RCC 7860 (cell line): ENCODE measurements at places on chromosomes 13 and 19.
A peak's percentile ranks its signal among the peaks of the same experiment; 100 is the strongest.

GRCh38 chr19:41095703-41096102 lies 7.5 kb downstream of the CYP2A13 start:
- no peak for DNase-seq

DNA sequence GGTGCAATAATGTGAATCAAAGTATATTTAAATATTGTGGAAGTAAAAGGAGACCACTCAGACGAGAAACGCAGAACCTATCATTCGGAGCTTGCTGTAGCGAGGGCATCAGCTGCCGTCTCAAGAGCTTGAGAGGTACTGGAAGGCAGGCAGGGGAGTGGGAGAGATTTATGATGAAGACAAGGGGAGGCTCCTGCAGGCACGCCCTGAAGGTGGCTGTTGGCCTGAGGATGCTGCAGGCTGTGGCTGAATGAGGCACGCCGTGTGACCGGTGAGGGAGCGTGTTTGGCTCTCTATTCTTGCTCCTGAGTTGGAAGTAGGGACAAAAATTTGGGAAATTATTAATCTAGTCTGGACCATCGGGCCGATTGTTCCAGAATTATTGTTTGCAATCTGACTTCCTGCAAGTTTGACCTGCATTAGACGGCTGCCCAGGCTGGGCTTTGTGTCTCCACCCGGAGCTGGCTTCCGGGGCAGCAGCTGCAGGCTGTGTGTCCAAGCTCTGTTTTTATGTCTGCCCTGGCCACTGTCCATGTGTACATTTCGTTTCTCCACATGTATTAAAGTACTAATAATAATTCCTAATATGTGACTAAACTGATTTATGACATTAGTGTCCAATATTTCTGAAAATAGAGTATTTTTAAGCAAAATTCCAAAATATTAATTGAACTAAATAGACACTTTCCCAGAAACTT lies 91.1 kb upstream of the ANKRD10 start:
- no peak for DNase-seq

- no peak for DNase-seq
These were observed 217.1 kb downstream of the COL4A1 start for GRCh38 chr13:110089815-110090214.

DNA sequence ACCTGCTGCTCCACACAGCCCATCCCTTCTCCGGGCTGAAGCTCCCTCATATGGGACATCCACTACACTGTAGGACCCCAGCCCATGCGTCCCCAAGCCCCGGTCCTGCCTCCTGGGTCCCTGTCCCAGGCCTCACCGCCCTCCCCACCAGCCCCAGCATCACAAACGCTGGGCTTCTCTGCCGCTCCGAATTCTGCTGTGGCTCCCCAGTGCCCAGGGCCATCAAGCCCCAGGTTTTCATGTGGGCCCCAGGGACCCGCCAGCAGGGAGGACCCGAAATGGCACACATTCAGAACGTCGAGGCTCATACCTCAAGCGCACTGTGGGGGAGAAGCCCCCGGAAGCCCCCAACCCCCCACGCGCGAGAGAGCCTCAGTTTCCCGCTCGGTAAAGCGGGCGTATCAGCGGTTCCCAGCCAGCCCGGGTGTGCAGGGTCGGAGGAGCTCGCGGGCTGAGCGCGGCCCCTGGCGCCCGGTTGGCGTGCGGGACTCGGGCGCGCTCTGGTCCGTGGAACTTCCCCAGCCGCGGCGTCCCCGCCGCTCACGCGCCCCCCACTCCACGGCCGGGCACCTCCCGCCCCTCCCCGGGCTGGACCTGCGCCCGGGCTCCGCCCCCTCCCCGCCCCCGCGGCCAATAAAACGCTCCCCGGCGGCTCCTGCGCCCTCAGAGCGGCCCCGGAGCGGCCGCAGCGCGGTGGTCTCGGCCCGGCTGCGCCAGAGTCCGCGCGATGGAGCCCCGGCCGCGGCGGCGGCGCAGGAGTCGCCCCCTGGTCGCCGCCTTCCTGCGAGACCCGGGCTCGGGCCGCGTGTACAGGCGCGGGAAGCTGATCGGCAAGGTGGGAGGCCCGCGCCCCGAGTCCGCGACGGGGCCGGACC lies at the start of gene PLK5:
Gene PLK5 (plus strand): TSS at position 666 of the 875 bp plus-strand sequence. CDS start 2,920 bp downstream, outside the sequence.
- no peak for DNase-seq

DNA sequence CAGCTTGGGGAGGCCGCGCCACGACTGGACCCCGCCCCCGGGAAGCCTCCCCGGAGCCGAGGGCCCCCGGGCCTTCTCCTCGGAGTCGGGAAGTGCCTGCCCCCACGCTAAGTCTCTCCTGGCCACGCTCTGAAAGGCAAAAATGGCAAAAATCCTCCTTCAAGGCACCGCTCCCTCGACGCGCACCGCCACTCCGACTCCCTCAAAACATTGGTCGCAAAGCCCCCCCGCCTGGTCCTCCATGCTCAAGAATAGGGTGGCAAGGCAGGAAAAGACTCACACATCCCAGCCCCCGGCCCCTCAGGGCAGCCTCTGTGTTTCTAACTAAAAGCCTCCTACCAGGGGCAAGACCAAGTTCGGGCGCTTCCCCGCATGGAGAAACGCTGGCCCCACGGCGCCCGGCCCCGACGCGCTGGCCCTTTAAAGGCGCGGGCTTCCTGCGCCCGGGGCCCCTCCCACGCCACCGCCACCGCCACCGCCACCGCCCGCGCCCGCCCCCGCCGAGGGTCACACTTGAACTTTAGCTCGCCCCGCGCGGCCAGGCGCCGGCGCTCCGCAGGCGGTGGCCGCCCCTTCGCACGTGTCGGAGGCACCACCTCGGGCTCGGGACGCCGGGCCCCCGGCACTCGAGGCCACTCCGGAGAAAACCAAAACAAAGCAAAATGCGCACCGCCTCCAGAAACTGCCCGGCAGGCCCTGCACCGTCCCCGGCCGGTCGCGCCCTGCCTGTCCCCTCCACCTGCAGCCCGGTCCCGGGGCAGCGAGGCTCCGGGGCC lies 1.9 kb downstream of the FOXO1 start:
- peak; percentile 20 for DNase-seq

- no peak for DNase-seq
These were observed 3.4 kb downstream of the PTGIR start for GRCh38 chr19:46621191-46622117.

- DNase-seq = no peak
These were observed 139.9 kb downstream of the MRPL57 start for GRCh38 chr13:21316376-21316775.

DNA sequence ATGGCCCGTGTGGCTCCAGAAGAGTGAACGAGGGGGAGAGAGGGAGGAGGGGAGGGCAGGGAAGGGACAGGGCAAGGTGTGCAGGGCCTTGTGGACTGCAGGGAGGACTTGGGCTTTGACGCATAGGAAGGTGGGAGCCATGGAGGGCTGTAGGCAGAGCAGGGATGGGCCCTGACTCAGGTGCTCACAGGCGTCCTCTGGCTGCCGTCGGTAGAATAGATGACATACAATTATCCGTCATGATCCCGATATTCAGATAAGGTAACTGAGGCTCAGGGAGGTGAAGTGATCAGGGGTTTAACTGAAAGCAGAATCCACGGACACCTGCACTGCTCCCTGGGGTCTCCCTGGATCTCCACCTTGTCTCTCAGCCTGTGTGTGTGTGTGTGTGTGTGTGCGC lies 3.4 kb downstream of the C3 start:
- DNase-seq = no peak

GRCh38 chr13:91563799-91564198 lies 165.4 kb downstream of the GPC5 start:
- no peak for DNase-seq

- peak; percentile 85 for DNase-seq
These were observed 113.0 kb downstream of the TEX26 start for GRCh38 chr13:31045286-31046081.

DNA sequence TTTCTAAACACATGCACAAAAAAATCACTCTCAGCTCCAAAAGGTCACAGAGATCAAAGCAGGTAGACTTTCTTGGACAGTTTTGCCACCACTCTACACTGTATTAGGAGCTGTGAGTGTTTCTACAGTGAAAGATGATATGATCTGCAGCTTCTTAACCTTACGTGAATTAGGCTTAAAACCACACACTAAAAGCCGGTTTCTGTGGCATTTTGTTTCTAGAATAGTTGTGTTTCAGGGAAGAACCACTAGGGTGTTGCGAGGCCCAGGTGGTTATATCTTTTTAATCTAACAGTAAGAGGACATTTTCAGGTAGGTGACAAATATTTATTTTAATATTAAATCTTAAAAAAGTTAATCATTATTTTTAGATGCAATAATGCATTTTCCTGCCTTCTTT lies 216.4 kb downstream of the KLF5 start:
- DNase-seq = no peak

GRCh38 chr19:52638601-52639000 lies 446 bp upstream of the ZNF83 start:
- peak; percentile 67 for DNase-seq

GRCh38 chr13:80469853-80470381 lies 129.0 kb upstream of the SPRY2 start:
- no peak for DNase-seq

- DNase-seq = no peak
These were observed 4.2 kb downstream of the SLC7A9 start for GRCh38 chr19:32865326-32865725.

GRCh38 chr13:76991432-76991795 lies 467 bp upstream of the CLN5 start:
- DNase-seq = no peak

DNA sequence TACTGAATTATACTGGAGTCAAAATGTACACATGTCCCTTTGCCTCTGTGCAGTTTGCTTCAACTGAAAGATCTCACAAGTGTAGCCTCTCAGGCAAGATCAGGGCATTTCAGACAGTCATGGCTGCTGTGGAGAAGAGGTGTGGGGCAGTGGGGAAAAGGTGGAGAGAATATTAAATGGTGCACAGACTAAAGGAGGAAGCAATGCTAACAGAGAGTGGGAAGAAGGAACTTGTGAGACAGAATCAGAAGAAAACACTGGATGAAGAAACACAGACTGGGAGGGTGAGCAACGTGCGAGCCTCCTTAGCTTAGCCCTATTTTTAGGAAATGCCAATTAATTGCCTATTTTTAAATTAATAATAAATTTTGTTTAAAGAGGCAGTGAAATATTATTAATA lies 49.6 kb upstream of the RAP2A start:
- no peak for DNase-seq

DNA sequence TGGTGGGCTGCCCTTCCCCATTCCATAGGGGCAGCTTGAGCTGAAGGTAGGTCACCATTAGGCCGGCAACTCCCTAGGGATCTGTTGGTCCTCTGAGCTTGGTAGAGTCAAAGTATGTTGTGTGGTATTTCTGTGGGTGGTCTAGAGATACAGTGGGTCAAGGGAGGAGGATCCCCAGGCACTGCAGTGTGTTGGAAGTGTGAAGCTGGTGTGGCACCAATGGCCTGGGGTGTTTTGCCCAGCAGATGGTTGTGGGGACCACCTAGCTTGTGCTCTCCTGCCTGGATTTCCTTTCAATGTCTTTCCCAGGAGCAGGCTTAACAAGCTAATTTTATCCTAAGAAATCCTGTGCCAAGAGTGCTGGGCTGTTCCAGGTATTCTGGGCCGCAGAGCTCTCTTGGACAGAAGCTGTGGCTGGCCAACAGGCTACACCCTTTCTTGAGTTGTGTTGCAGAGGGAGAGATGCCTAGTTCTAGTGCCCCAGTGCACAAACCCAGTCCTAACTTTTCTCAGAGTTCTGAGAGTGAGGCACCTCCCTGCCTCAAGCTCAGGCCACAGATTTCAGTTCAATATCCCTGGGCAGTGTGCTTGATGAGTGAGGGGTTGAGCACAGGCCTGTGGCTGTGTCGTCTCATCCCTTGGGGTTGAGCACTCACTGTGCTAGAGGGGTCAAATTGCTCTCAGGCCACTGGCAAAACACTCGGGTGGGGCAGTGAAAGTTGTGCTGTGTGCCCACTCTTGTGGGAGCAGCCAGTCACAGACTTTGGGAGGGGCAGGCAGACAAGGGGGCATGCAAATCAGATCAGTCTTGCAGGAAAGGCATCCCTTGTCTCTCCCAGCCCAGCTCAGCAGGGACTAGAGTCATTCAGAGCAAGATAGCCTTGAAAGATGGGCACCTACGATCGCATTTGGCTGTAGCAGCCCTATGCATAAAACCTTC lies 1806.1 kb upstream of the MIR17HG start:
- DNase-seq = no peak

DNA sequence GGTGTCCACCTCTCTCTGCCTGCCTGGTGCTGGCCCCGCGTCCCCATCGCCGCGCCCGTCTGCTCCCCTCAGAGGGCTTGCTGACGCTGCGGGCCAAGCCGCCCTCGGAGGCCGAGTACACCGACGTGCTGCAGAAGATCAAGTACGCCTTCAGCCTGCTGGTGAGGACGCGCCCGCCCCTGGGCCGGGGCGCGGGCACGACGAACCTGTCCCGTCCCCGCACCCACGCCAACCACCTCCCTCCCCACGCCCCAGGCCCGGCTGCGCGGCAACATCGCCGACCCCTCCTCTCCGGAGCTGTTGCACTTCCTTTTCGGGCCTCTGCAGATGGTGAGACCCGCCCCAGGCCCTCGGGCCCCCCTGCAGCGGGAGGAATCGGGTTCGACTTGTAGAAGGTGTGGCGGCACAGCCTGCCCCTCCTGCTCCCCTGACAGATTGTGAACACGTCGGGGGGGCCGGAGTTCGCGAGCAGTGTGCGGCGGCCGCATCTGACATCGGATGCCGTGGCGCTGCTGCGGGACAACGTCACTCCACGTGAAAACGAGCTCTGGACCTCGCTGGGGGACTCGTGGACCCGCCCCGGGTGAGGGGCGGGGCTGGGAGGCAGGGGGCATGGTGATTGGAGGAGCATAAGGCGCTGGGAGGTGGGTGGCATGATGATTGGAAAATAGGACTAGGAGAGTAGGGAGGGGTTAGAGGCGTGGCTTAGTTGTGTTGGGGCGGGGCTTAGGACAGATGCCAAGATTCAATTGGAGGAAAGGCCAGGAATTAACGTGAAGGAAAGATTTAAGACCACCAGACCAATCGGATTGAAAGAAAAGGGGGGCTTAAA lies 6.6 kb downstream of the EPS8L1 start:
- no peak for DNase-seq

DNA sequence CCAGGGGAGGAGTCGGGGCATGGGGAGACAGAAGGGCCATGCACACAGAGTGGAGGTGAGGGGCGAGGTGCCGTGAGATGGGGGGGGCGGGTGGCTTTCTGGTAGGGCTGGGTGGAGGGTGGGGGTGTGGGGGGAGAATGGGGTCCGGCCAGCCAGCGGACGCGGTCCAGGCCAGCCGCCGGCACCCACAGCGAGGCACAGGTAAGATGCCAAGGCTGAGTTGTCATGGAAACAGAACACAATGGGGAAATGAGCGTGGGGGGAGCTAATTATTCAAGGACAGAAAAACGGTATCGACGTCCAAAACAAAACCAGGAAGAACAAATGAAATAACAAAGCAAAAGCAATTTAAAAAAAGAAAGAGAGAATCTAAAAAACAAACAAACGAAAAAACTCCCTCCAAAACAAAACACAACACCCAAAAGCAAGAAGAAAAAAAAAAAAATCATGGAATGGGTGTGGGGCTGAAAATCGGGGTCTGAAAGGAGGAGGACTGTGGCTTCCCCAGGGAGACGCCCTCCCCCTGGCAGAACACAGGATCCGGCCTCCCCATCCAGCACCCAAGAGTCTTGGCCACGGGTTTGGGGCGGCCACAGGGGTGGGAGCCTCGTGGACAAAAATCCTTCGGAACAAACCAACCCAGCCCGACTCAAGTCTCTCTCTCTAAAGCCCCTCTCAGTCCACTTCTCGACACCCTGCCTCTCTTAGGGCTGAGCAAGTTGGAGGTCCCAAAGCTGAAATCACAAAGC lies 92.5 kb downstream of the PTPRS start:
- no peak for DNase-seq
